ENCODE measurements at places on chromosomes 16 and 17.

- no peak for DNase-seq
Observed at GRCh38 chr17:44642834-44643233, 13.4 kb upstream of the MEIOC start.

GRCh38 chr16:84132527-84133285 is 12.3 kb downstream of the HSDL1 start:
- no peak for DNase-seq

DNA sequence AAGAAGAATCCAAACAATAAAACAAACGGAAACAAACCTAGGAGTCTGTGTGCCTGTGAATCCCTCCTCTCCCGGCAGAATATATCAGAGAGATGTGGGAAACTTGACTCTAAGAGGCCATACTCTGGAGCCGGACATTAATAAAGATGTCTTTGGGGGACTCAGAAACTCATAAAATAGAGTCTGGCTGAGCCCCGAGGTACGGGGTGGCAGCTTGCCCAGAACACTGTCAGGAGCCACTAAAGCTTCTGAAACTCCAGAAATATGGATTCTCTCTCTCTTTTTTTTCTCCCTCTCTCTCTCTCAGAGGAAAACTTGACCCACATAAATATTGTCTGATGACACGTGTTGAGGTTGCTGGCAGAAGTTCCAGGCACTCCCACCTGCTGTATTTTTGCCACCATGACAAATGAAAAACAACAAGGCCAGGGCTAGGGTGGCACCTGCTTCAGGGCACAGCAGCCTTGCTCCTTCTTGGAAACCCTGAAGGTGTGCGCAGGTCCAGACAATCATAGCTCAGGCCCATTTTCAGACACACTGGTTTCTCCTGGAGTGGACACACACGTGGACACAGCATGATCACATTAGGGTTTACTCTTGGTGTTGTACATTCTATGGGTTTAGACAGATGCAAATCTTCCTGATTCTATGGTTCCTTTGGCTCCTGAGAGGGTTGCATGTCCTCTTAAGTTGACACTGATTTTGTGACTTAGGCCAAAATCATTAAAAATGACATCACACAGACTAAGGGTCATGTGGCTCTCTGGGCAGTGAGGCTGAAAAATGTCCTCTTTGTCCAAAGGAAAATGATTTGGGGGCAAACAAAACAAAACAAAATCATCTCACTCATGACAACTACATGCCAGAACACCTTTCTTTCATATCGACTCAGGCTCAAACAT is 282.6 kb upstream of the IRX3 start:
- DNase-seq = no peak

GRCh38 chr16:24191876-24192402 is 64.2 kb upstream of the CACNG3 start:
- DNase-seq = no peak

- DNase-seq = no peak
Observed at GRCh38 chr16:70663524-70664324, 17.4 kb downstream of the IL34 start.

GRCh38 chr16:69411064-69411985 is 13.1 kb upstream of the CYB5B start:
- no peak for DNase-seq

GRCh38 chr16:56620339-56620897 is 5.2 kb upstream of the MT1E start:
- no peak for DNase-seq

- no peak for DNase-seq
Observed at GRCh38 chr16:79114759-79115158, 485.8 kb downstream of the MAF start.

GRCh38 chr16:29983420-29984136 is 9.9 kb downstream of the TAOK2 start:
- no peak for DNase-seq

DNA sequence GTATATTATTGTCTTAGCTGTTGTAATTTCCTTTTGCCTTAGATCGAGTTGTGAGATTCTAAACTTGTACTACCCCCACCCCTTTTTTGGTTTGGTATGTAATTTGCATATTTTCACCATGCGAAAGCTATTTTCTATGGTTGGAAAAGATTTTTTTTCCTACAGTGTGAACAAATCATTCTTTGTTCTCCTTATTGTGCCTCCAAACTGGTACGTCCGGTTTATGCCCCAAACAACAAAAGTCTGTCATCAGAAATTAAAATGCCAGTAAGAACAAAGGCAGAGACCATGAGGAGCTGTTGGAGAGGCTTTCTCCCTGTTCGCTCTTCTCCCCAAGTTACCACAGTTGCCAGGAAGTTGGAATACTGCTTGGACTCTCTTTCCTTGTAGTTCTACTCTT is 66.1 kb downstream of the BCAS3 start:
- DNase-seq = peak; percentile 37

GRCh38 chr16:22035153-22035552 is 27.2 kb downstream of the MOSMO start:
- no peak for DNase-seq

DNA sequence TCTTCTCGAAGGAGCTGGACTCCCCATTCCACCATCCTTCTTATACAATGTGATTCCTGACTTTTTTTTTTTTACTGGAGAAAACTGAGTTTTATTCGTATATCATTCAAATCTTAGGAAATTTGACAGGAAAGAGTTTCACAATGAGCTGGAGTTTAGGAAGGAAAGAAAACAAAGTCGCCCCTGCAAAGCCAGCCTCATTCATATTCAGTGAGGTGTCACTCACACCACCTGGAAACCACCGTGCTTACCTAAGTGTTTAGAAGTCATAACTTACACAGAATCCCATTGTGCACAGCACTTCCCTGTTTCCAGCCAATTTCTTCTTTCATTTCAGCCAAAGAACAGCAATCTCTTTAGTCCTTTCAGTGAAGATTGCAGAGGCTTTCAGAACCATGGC is 90.3 kb upstream of the CHMP6 start:
- peak; percentile 67 for DNase-seq

- no peak for DNase-seq
Observed at GRCh38 chr17:6352801-6353560, 81.9 kb downstream of the AIPL1 start.

DNA sequence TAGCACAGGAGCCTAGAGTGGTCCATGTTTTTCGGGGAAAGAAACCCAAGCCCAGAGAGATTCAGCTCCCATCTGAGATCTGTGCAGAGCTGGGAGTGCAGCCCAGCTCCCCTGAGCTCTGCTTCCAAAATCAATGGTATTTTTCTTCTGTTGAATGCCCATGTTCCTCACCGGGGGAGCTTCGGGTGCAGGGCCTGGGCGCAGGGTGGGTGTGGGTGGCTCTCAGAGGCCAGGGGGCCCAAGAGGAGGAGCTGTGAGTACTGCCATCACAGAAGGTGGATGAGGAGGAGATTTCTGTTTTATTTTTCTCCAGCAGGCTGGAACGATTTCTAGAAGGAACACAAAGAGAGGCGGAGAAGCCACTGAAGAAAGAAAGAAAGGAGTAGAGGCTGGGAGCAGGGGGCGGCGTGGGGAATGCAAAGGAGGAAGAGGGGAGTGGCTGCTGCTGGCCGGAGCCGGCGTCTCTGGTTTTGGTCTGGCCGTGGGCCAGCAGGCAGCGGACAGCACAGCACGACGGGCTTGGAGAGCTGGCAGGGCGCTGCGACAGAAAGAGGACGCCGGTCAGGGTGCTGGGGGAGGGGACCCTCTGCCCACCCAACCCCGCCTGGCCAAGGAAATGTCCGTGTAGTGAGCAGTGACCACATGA is 76.2 kb upstream of the KSR1 start:
- DNase-seq = no peak

DNA sequence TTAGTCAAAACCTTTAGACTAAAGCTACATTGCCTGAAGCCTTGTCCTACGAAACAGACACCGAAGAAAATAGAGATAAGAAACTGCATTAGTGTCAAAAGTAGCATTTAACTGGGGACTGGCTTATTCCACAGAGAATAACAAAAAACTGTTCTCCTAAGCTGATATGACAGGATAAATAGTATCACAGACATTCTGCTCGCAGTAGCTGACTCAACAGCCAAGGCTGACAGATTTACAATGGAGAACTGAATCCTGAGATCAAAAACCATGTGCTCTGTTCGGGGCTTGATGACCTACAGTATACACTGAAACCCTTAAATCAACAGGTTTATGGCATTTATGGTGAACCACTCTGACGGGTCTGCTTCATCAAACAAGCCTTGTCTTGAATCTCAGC is 25.5 kb downstream of the ADAMTS18 start:
- peak; percentile 57 for DNase-seq

GRCh38 chr17:376936-377863 is 24.6 kb upstream of the RPH3AL start:
- DNase-seq = no peak

DNA sequence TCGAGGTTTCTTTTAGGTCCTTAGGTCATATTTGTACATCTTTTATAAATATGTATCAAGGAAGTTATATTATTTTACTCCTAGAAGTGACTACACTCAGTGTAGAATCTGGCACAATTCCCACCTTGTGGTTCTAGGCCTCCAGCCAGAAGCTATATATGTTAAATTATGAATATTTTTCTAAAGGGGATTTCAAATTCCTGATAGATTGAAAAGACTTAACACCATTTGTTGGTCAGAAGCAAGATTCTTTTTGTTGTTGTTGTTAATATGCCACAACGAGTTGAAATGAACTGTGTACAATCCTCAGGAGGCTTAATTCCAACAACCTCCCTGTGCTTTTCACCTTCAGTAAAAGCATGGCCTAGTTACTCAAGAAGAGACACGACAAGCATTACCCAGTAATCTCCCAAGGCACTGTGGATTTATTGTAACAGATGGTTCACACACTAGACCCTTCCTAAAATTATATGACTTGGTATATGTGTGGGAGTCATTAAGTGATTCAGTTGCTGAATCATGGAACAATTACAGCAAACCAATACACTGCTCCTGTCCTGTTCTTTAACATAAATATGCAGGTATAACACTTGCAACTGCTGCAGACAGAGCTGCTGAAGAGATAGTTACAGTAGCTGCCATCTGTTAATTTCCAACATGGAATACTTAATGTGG is 964.4 kb upstream of the GOT2 start:
- peak; percentile 5 for DNase-seq

- DNase-seq = no peak
Observed at GRCh38 chr17:6305613-6306360, 129.1 kb downstream of the AIPL1 start.

DNA sequence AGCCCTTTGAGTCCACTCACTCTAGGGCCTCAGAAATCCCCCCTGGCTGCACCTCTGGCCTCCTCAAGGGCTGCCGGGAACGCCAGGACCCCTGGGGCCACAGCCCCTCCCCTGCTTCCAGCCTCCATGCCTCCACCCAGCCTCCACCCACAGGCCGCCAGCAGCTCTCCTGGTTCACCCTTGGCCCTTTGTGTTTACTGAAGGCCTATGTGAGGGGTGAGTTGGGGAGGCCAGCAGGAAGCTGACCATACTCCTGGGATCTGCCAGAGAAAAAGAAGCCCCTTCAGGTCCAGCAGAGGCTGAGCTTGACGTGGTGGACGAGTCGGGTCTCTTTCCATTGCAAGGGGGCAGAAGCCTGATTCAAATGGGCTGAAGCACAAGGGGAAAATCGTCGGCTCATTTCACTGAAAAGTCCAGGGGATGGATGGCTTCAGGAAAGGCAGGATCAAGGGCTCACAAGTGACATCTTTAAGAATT is 18.3 kb upstream of the ATP2A3 start:
- no peak for DNase-seq

DNA sequence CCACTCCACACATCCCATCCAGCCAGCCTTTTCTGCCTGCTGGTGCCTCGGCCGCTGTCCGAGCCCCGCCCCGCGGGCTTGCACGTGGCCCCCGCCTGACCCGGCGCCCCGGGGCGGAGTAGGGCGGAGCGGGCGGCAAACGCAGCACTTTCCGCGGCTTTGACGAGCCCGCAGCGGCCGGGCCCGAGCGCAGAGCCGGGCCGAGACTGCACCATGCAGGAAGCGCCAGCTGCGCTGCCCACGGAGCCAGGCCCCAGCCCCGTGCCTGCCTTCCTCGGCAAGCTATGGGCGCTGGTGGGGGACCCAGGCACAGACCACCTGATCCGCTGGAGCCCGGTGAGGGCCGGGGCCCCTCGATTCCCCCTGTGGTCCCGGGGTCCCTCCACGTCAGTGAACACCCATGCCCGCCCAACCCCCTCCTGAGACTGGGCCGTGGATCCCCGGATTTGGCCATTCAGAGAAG is at the start of gene HSF4:
Gene HSF4 (plus strand): TSS at position 147 of the 463 bp plus-strand sequence. CDS start 67 bp downstream, at position 214.
- DNase-seq = no peak

DNA sequence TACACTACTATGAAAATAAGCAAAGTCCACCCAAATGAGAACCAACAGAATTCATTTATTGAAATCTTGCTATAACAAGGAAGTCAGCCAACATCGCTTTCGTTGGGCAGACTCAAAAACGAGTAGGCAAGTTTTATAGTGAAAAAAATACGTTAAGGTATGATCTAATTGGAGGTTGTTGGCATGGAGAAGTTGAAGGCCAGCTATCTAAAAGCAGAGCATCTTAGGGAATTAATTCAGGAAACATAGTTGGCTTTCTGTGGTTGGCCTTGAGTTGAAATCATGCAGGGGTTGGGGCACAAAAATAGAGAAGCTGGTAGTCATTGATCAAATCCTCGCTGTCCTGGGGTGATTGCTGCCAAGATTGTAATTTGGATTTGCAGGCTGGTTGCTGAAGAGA is 118.3 kb downstream of the PPM1E start:
- DNase-seq = no peak

DNA sequence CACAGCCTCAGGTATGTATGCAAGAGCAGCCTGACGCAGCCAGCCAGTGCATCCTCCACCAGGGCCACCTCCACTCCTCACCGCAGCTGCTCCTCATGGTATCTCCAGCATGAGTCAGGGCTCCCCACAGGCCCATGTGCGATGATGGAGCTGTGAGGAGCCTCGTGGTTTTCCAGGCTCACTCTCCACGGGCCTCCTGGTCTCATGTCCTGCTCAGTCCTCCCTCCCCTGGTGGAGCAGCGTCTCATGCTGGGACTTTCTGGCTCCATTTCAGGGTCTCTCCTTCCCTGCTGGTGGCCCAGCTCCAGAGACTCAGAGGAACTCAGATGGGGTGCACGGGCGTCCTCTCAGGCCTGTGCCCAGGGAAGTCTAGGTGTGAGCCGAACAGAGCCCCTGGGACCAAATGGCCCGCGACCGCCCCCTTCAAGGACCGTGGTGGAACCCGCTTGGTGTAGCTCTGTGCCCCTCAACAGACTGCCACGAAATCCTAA is 70.4 kb downstream of the METRNL start:
- no peak for DNase-seq

GRCh38 chr16:66250686-66251431 is 115.6 kb upstream of the CDH5 start:
- DNase-seq = no peak

DNA sequence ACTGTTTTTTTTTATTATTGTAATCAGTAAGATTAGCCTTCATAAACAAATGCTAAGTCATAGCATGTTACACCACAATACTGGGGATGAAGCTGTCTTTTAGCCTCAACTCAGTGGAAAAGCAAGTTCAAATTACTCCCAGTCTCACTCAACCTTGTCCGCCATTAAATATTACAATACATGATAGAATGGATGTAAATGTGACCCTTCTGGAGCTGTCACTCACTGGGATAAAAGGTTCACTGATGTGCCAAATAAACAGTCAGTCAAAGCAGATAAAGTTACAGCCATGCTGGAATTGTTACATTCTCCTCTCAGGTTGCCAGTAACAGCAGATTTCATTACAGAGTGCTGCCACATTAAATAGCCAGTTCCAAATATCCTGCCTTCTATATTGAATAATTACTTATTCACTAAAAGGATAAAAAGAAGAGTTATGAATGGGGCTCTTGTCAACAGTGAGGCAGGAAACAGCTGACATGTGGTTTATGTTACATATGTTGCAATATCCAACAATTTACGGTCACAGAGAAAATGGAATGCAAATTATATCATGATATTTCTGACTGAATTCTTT is 53.4 kb downstream of the BRIP1 start:
- DNase-seq = no peak
